GM12891 (cell line): ENCODE measurements at places on chromosomes 4 and X.

DNA sequence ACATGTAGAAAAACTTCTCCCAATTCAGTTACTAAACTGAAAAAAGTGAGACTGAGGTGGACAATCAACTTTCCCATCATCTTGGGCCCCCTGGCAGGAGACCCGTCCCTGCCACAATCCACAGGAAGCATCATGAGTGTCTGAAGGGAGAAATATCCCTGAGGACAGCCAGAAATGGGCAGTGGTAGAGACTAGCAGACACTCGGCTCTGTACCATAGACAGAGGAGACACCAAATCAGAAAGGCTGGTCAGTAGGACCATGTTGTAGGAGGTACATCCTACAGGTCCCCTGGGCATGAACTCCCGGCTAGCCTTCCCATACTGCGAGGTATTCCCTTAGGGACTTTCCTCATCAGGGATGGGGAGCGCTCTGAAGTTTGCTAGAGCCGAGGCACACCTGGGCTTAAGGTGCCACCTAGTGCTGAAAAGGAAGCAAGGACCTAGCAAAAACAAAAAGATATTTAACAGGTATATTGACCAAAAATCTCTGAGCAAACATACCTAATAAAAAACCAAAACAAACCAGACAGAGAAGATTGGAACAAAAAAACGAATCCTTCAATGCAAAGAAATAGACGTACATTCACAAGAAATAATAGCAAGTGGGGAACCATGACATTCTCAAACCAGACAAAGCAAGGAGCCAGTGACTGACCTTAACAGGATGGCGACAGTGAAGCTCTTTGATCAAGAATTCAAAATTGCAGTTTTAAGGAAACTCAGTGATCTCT lies 55.6 kb downstream of the HAUS3 start:
- DNase-seq, result no peak

DNA sequence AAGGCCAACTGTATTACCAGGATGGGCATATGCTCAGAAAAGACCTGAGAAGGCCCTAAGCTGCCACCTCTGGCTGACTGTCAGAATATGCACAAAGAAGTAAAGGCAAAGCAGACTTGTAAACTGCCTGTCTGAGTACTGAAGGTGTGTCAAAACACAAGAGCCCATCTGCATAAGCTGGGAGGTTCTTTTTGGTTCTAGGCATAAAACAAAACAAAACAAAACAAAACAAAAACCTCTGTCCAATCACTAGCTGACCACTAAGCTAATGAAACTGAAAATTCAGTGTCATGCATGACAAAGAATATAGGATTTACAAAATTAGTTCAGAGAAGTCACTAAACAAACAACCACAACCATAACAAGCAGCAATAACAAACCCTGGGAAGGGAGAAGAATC lies 20.6 kb downstream of the SH3D19 start:
- DNase-seq, result no peak

- no peak for DNase-seq
These were observed 256.7 kb downstream of the NAF1 start for GRCh38 chr4:162909952-162910351.

DNA sequence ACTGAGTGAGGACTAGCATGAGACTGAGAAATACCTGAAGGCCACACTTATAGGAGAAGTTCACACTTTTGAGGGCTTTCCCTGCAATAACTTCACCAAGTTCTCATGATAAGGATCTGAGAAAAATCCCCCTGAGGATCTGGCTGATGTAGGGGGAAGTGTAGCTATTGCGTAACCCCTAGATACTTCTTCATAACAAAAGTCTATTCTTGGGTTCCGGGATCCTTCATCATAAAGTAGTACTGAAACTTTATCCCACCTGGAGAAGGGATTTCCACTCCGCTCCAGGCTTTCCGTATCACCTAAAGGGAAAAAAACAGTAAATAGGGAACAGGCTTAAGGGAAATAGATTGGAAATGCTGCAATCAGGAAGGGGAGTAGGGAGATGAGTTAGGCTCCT lies 13.3 kb downstream of the USP27X start:
- no peak for DNase-seq

DNA sequence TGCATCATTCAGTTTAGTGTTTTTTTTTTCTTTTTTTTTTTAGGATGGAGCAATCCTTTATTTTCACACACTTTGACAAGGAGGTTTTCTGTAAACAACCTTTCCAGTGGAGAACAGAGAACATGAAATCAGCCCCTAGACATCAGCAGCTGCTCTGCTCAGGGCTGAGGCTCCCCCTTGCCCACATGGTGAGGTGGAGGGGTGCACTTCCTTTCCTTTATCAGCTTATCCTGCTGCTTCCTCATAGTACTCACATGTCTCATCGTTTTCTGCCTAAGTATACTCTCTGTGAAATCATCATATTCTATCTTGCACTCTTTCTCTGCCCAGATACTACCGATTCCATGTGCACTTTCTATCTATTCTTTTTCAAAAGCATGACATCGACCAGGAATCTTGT lies 47.6 kb upstream of the PRSS12 start:
- no peak for DNase-seq

- no peak for DNase-seq
These were observed 15.0 kb downstream of the RPS4X start for GRCh38 chrX:72262077-72262476.

GRCh38 chrX:71911731-71912050 lies 1.0 kb downstream of the NHSL2 start:
- DNase-seq, result no peak

GRCh38 chr4:187276736-187277408 lies 553.2 kb upstream of the FAT1 start:
- DNase-seq, result no peak

GRCh38 chrX:8404926-8405325 lies 59.7 kb upstream of the VCX3B start:
- DNase-seq, result no peak

- DNase-seq, result no peak
These were observed 1.1 kb upstream of the AP1S2 start for GRCh38 chrX:15855568-15856221.

DNA sequence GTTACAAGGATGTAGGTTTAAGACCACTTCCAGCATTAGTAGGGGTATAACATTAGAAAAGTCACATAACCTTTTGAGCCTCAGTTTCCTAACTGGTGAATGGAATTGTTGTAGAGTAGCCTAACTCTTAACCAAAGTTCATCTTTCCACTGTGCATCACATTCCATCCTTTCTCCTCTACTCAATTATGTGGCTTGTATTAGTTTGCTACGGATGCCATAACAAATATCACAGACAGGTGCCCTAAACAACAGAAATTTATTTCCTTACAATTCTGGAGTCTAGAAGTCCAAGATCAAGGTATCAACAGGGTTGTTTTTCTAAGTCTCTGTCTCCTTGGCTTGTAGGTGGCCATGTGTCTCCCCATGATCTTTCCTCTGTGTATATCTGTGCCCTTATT lies 231.9 kb downstream of the RASL11B start:
- DNase-seq, result no peak

- no peak for DNase-seq
These were observed 118.5 kb downstream of the GLUD2 start for GRCh38 chrX:121165930-121166359.

- no peak for DNase-seq
These were observed 93.2 kb upstream of the FAM47B start for GRCh38 chrX:34849371-34849770.

GRCh38 chrX:107293056-107293455 lies 86.6 kb downstream of the DNAAF6 start:
- DNase-seq, result no peak

DNA sequence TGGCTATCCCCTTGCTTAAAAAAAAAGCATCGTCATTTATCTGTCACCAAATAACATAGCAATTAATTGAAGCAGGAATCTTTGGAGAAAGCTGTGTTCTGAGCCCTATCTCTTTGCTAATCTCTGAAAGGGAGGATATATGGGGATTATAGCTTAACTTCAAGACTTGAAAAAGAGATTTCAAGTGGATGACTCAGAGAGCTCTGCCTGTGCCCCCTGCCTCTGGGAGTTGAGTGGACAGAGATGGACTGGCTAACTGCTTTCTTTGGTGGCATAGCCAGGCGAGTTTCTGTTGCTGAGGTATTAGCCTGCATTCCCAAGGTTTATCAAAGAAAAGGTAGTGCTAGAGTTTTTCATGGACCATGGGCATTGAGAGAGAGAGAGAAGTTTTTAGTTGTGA lies 91.6 kb downstream of the DDIT4L start:
- no peak for DNase-seq

GRCh38 chrX:151929126-151929525 lies 16.4 kb downstream of the MAGEA4 start:
- DNase-seq, result no peak

DNA sequence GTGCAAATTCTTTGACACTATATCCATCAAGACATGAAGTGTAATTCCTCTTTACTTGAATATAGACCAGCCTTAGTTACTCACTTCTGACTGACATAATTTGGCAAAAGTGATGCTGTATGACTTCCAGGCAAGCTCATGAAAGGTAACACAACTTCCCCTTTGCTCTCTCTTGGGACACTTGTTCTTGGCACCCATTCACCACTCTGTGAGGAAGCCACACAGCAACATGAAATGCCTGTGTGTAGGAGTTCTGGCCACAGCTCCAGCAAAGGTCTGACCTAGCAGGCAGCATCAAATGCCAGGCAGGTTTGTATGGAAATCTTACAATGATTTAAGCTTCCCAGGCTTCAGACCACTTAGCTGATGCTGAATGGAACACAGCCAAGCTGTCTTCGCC lies 280.3 kb downstream of the PDHA2 start:
- no peak for DNase-seq

DNA sequence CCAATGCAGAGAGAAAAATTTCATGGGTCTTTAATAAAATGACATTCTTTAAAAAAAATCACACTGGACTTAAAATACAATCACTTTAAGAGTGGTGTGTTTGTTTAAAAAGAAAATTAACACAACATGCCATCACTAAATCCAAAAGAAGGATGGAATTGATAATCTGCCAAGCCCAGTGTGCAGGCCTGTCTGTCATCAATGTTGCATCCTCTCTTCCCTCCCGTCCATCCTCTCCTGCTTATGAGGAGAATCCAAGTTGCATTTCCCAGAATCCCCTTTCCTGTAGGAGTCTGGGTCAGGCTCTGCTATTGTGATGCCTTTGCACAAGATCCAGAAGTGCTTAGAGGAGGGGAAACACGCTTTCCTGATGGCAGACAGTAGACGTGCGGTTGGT lies 169.4 kb downstream of the MID1 start:
- no peak for DNase-seq

- DNase-seq, result no peak
These were observed 26.2 kb downstream of the MTM1 start for GRCh38 chrX:150594584-150594983.

DNA sequence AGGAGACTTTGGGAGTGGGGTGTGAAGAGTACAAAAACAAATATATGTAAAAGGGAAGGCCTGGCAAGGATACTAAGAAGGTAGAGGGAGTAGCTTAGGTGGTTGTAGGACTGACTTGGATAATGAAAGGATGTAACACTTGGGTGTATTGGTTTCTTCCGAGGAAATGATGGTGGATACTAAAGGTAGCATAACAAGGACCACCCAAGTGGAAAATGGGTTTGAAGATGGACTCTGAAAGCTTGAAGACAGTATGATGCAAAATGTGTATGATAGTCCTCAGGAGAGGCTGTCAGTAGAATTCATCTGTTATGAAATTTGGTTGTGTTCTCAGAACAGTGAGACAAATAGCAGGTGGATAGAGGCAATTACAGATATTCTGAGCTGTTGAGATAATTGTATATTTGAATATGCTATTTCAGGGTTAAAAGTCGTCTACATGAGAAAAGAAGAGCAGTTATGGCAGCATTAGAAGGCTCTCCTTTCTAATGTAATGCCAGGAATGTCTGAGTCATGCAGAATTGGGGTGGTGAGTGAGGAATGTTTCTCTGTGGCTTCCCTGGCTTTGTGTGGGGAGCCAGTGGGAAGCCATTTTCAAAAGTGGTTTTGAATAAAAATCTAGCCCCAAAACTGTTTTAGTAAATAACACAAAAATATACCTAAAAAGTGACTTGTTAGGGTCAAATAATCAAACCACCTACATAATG lies 75.6 kb downstream of the FHIP1A start:
- no peak for DNase-seq

DNA sequence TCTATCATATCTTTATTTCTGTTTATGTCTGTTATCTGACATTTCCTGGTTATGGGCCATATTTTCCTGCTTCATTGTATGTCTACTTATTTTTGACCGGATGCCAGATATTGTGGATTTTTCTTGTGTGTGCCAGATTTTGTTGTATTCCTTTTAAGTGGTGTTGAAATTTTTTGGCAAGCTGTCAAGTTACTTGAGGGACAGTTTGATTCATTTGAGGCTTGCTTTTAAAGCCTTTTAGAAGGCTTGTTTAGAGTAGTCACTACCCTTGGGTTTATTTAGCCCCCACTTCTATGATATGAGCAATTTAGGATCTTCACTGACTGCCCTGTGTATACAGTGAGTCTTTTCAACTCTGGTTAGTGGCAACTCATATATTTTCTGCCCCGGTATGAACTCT lies 29.2 kb upstream of the NPY2R start:
- DNase-seq, result no peak

- DNase-seq, result no peak
These were observed 292.7 kb downstream of the BCOR start for GRCh38 chrX:39805022-39805421.
